Activated naive CD8-positive, alpha-beta T cell treated with anti-CD3 and anti-CD28 coated beads for 36 hours (primary cell): ENCODE measurements at places on chromosomes 11 and 22. TPM values are rescaled to one million over a fixed set of nuclear protein-coding genes. Genes with fewer than 3 reads are reported as not detected.

DNA sequence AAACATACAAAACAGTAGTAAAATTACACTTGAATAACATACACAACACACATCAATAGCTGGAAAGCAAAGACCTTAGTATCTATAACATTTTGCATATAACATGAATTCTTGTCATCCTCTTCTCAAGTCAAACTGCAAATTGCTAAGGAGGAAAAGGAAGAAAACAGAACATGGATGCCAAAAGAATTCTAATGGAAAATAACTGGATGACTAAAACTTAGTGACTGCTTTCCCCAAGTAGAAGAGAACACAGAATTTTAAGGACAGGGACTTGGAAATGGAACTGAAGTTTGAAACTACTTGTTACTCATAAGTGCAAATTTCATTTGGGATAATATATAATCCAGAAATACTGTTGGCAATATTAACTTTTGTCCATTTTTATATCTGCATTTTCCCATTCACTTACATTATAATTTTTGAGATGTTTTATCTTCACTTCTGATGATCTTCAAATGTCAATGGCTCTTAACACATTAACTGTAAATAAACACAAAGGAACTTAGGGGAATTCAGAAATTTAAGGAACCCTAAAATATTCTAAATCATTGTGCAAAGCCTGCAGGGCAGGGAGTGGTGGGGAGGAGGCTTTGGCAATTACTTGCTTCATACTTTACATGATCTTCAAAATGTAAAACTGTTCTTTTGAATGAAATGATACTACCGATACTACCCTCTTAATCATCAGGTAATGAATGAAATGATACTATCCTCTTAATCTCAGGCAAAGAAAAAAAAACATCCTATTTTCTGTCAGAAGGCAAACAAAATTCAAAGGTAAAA, 9.9 kb downstream of the MTMR2 start:
- no peaks in the 10 kb centered on the region for H3K27me3 ChIP-seq
- H3K4me3 ChIP-seq, result no peak overlapping the region
- DNase-seq, result no peak

DNA sequence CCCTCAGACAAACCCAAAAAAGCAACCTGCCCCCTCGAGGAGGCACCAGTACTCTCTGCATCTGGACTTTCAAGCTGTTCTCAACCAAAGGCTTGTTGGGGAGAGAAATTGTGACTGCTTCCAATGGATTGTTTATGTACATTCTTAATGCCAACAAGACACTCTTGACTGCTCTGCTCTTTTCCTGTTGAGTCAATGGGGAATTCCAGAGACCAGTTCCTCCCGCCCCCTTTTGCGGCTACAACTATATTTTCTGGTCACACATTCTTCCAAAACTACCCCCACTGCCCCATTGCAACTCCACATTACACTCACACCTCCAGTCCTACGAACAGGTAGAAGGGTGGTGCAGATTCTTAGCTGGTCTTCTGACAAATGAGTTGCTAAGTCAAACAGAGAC, 187.0 kb downstream of the DSCAML1 start:
- H3K27ac ChIP-seq, result no peak overlapping the region
- H3K4me1 ChIP-seq, result peaks cover 18% of the 10 kb centered on the region
- H3K36me3 ChIP-seq, result no peaks in the 10 kb centered on the region
- H3K27me3 ChIP-seq, result no peaks in the 10 kb centered on the region

DNA sequence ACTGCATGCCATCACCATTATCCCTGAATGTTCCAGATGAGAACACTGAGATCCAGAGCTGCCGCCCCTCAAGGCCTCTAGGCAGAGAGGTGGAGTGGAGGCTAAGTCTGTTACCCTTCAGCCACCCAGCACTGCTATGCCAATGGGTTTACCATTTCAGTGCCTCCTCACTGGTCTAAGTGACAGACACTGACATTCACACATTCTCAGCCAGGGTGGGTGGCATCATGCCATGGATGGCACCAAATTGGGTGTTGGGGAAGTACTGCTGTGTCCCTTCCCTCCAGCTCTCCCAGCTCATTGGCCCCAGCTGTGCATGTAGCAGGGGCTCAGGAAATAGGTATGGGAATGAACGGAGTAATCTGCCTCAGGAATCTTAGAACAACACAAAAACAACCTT, 96.8 kb upstream of the PLET1 start:
- no peak for DNase-seq
- no peaks in the 10 kb centered on the region for H3K4me1 ChIP-seq
- H3K27me3 ChIP-seq, result no peaks in the 10 kb centered on the region
- H3K4me3 ChIP-seq, result no peak overlapping the region
- no peak overlapping the region for H3K27ac ChIP-seq

Gene TMPRSS4
- total RNA-seq, result not detected
